Heart left ventricle (tissue), 16 donors: ENCODE measurements at places on chromosomes 4 and X. TPM values are rescaled to one million over a fixed set of nuclear protein-coding genes. Genes with fewer than 3 reads are reported as not detected.

- DNase-seq: no peak
Observed at GRCh38 chrX:19772822-19773628, 114.4 kb downstream of the SH3KBP1 start.

DNA sequence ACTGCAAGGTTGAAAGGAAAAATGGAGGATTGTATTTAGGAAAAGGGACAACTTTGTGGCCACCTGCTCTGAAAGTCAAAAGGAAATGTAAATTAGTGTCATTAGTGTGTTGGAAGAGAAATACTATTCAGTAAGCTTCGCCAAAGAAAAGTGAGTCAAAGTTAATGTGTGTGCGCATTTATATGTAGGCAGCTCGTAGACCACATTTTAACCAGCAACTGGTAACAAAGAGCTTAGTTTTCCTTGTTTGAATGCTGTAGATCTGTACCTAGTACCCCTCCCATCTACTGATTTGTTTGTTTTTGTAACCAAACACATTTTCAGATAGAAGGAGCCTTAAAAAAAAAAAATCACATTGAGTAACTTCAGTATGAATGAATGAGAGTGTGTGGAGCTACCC, 69.3 kb downstream of the GPAT3 start:
- no peak for DNase-seq

DNA sequence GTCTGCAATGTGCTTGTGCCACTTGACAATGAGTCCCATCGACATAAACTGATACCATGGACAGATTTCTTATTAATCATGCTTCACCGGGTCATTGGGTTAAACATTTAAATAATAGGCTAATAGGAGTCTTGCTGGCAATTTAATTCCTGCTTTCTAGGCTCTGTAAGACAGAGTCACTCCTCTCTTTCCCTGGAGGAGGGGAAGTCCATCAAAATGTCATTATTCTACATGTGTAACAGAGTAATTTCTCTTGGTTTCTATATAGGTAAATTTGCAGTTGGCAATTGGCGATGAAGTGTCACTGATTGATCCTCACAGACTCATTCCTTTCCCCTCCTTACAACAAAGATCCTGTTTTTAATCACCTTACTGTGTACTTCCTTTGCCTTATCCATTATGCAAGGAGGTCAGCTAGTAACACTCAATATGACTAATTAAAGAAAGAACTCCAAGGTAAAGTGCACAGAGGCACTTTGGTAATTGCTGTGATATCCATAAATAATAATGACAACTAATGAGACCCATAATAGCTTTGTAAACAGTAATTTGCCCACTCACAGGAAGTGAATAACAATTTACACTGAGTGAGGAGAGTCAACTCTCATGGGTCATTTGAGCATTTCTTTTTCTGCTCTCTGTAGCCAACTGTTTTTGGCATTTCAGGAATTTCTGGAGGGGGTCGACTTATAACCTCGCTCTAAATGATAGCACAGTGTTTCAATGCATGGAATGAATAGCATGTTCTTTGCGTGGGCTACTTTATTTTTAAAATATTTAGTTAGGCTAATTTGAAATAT, 184.0 kb downstream of the UGT8 start:
- DNase-seq: no peak

- no peak for DNase-seq
Observed at GRCh38 chrX:108072746-108073145, 18.6 kb downstream of the PSMD10 start.

- DNase-seq: no peak
Observed at GRCh38 chr4:37693450-37694190, 7.4 kb upstream of the RELL1 start.

DNA sequence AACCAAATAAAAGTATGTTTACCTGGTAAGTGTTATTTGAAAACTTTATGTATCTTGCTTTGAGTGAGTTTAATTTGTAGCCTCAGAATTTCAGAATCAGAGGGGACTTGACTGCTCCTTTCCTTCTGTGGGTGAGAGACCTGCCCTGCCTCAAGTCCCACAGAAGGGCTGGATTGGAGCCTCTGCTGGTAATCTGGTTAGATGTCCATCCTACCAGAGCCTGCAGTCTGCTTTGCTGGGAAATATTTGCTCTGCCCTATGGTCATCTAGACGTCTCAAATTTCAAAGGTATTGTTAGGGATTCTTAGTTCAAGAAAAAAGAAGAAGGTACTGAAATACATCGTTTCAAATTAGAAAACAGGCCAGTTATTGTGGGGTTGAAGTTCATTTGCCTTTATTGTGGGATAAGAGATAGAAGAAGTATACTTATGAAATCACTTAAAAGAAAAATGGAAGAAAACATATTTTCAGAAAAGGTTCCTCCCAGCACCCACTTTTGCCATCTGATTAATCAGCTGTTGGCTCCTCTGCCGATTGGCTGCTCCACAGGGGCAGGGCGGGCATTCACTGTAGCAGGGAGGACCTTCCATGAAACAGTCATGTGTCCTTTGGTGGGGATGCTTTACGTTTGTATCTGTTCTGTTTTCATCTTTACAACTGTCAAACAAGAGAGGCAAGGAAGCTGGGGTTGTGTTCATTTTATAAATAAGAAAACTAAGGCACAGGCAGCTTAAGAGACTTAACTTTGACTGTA, 73.3 kb upstream of the TLR2 start:
- no peak for DNase-seq

GRCh38 chr4:147831551-147832171, 99.8 kb downstream of the ARHGAP10 start:
- no peak for DNase-seq

DNA sequence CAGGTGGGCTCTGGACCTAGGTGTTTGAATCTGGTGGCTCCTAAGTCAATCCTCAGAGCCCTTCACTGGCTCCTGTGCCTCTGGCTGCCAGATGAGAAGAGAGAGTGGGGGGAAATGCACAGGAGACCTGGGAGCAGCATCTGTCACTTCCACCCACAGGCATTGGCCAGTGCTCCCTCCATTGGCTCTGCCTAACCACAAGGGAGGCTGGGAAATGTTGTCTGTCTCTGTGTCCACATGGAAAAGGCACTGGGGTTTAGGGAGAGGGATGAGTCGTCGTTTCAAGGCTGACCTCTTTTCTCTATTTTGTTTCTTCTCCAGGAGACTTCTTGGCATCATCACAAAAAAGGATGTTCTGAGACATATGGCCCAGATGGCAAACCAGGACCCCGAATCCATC, 76.4 kb downstream of the CLCN4 start:
- DNase-seq: no peak

DNA sequence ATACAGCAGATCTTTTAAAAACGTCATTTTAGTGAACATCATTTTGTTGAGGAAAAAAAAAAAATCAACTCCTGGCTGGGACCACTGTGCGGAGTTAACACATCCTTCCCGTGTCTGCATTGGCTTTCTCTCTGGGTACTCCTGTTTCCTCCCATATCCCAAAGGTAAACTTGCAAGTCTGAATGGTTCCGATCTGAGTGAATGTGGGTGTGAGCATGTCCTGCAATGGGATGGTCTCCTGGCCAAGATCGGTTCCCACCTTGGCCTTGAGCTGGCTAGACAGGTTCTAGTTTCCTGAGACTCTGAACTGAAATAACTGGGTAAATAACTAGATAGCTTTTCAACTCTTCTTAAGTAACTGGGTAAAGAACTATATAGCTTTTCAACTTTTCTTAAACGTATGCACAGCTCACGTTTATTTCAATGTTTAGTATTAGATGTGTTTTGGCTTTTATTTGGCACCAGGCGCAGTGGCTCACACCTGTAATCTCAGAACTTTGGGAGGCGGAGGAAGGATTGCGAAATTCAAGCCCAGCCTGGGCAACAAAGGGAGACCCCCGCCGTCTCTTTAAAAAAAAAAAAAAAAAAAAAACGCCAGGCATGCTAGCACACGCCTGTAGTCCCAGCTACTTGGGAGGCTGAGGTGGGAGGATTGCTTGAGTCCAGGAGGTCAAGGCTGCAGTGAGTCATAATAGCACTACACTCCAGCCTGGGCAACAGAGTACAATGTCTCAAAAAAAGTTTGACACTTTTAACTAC, 14.0 kb downstream of the RBMX start:
- DNase-seq: no peak

DNA sequence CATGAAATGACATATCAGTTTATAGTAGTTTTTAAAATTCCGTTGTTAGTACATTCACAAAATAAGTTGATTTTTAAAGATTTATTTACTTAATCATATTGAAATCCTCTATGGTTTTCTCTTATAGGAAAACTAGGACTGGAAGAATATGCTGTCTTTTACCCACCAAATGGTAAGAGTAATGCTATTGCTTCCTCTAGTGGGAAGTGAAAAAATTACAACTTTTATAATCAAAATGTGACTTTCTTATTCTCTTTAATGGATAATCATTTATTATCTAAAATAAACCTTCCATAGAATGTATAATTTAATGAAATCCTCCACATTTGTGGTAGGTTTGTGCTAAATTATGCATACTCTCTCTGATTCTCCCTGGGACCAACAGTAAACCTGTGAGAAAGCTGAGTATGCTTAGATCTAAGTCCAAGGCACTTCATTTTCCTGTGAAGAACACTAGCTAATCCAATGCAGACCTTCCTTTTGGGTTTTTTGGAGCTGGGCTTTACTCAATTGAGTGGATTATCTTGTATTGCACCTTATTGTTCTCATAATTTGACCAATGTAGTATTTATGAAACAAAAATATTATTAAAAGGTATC, 136.2 kb downstream of the TBC1D19 start:
- DNase-seq: no peak

DNA sequence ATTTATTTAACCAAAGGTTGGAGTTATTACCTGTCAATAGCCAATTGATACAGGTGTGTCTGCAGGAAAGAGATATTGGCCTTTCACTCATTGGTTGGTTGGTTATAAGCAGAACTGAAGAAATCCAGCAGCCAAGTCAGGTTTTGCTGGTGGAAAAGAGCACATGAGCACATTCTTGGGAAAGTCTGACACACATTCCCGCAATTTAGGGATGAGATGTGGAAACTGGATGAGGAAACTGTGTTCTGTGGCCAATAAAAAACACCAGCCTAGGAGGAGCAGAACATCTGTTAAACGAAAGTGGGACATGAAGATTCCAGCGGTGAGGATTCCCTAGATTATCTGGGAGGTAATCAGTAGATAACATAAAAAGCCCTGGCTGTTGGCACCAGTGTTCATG, 567.4 kb upstream of the CPEB2 start:
- DNase-seq: no peak

DNA sequence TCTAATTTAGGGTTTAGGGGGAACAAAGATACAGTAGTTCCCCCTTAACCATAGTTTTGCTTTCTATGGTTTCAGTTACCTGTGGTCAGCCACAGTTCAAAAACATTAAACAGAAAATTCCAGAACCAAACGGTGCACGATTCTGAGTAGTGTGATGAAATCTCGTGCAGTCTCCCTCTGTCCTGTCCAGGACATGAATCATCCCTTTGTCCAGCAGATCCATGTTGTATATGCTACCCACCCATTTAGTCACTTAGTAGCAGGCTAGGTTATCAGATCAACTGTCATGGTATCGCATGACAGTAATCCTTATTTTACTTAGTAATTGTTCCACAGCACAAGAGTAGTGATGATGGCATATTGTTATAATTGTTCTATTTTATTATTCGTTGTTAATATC, 556.1 kb downstream of the IL1RAPL1 start:
- DNase-seq: no peak

- DNase-seq: no peak
Observed at GRCh38 chr4:15436513-15436912, 8.7 kb downstream of the C1QTNF7 start.

DNA sequence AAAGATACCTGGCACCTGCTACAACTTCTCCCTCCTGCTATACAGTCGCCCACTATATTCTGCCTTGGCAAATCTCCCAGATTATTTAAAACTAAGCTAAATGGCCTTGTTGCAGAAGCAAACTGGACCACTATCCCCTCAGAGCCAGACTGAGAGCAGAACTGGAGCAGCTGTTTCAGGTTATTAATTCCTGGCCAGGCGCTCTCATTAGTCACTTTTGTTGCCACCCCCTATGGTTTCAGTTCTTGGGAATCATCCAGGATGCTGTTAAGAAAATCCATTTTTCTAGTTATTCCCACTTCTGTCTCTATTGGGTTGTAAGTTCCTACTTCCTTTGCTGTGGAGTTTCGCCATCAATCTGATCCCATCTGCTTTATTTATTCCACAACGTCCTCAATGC, 30.1 kb downstream of the ADGRA3 start:
- DNase-seq: no peak

DNA sequence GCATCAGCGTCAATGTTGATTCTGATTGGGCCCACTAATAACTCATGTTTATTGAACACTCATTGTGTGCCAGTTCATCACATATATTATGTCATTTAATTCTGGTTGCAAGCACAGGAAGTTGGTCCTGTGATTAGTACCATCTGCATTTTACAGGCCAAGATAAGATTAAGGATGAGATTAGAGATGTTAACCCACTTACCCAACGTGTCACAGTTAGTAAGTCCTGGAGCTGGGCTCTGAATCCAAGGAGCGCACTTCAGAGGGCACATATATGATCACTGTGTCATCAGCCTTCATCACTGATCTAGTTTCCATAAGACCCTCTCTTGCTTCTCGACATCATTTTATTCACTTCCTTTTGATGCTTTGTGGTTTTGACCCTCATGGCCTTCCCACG, 205.3 kb upstream of the ANXA3 start:
- no peak for DNase-seq

GRCh38 chrX:370244-370962, 16.3 kb downstream of the PPP2R3B start:
- peak; percentile 48 for DNase-seq

DNA sequence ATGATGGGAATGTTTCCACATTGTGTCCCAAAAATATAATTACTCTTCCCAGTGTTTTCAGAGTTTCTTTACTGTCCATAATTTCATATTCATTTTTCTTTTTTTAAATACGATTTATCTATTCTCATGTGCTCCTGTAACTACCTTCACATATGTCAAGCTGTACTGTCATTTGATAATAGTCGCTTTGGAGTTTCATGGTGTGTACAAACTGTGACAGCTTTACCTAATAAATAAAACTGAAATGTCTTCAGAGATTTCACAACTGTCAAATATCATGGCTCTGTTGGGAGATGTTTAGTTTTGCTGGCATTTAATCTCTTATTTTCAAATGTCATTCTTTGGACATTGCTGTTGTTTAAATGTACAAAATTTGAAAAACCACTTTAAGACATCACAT, 450.2 kb downstream of the TLL1 start:
- no peak for DNase-seq

DNA sequence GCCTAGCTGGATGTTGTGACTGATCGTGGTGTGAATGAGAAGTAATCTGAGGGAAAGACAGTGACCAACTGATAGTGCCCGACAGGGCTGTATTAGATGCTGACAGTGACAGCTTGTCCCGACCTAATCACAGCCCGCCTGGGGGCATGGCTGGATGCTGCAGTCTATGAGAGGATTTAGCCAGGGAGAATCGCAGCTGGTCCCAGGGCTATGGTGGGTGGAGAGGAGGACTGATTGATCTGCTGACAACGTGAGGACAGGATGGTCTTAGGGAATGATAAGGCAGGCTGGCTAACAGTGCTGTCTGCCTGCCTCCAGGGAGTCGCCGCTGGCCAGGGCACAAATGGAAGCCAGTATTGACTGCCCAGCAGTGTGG, 621 bp upstream of the SUV39H1 start:
- DNase-seq: no peak

GRCh38 chr4:95363966-95364365, 184.8 kb downstream of the UNC5C start:
- DNase-seq: no peak

GRCh38 chr4:79064806-79065205, 125.6 kb upstream of the PAQR3 start:
- no peak for DNase-seq

GRCh38 chr4:160716551-160716950, 1447.2 kb downstream of the FSTL5 start:
- DNase-seq: no peak

FGF2 gene
- 4.2 TPM for total RNA-seq

MAGEC2 gene
- total RNA-seq: not detected

SASH3 gene
- total RNA-seq: 0.74 TPM

TMEM156 gene
- 2.3 TPM for total RNA-seq

PITX2 gene
- total RNA-seq: not detected
